ENCODE measurements at places on chromosomes 7 and 10.
A peak's percentile ranks its signal among the peaks of the same experiment; 100 is the strongest.

- DNase-seq = peak; percentile 82
These were observed 14.4 kb downstream of the CDC14C start for GRCh38 chr7:48938539-48939295.

DNA sequence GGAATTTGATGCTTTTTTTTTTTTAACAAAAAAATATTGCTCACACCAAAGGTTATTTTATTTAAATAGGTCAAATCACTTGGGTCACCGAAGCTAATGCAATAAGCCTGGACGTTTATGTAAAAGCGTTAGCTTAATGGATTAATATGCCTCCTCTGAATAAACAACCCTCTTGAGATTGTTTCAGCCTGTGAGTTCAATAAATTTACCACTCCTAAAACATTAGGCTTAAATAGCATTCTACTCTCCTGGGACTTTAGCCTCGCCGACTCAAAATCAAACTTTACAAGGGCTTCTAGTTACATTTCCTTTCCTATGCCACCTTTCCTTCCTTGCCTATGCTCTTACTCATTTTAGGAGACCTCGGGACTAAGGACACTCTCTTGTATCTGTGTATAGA lies 79.3 kb downstream of the DNAJB9 start:
- no peak for DNase-seq

DNA sequence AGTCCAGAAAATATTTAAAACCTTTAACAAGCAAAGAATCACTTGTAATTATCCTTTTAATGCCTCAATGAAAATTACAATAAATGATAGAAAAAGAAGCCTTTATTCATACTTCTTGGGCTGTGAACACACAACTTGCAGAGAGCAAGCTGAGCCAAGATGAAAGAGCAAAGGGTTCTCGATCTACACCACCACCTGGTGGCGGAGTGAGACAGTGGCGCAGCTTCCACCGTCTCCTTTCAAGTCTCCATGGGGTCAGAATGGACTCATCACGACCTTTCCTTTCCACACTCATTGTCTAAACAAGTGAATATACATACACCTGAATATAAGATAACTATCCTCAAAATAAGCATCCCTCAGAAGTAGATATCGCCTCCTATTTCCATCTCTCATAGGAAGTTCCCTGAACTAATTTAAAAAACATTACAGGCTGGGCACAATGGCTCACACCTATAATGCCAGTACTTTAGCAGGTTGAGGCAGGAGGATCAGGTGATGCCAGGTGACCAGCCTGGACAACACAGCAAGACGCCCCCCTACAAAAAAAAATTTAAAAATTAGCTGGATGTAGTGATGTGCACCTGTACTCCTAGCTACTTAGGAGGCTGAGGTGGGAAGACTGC lies 40.7 kb downstream of the ATE1 start:
- peak; percentile 58 for DNase-seq

GRCh38 chr10:47312663-47312995 lies 9.6 kb upstream of the GDF2 start:
- DNase-seq = no peak

DNA sequence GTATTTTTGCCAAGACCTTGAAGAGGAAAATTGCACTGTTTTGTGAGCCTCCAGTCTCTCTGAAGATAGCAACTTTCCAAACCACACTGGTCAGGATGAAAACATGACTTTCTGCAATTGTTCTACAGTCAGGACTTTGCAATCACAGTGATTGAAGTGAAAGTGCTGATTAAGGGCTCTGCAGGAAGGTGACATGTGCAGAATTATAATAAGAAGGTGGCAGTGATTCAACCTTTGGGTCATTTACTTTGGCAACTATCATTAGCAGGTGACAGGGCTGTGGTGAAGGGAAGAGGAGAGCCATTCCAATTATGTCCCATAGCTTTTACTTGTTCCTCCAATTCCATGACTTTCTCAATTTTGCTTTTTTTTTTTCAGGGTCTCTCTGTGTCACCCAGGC lies 350.0 kb upstream of the FZD8 start:
- no peak for DNase-seq

GRCh38 chr10:74394416-74394969 lies 243.5 kb downstream of the ADK start:
- no peak for DNase-seq

DNA sequence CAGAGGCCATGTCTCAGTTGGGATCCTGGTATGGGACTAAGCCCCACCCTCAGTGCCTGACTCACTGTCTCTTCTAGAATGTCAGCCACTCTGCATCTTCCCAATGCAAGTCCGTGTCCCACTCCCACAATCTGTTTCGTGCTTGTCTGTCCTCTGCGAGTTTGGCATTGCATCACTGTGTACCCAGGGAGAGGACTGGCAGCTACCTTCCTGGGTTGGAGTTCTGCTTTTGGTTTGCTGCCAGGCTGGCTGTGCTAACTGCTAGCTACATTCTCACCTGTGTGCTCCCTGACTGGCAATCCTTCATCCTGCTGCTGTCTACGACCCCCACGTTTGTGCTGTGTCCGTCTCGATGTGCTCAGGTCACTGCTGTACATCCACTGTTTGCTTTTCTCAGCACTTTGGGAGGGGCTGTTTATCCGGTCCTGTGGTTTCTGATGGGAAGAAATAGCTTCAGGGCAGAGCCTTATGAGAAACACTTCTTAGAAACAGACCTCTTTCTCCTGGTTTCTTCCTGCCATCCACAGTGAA lies 56.0 kb upstream of the GLI3 start:
- no peak for DNase-seq

DNA sequence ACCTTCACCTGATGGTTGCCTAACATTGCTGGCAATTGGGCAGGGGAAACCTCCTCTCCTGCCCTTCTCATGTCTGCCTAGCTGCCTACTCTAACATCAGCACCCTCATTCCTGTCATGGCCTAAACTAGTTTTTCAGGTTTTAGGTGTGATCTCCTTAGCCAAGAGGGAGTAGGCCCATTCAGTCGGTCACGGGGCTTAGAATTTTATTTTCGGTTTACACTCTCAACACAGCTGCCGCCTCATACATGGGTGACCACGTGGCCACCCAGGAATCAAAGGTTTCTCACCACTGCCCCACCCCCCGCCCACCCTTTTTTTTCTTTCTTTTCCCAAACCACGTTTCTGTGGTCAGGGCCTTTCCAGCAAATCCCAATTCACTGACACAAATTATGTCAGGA lies 97.2 kb downstream of the RALA start:
- peak; percentile 34 for DNase-seq

- no peak for DNase-seq
These were observed 1.6 kb upstream of the GSTO1 start for GRCh38 chr10:104253106-104253505.

- peak; percentile 58 for DNase-seq
These were observed 14.3 kb downstream of the ZNF282 start for GRCh38 chr7:149209518-149210269.

DNA sequence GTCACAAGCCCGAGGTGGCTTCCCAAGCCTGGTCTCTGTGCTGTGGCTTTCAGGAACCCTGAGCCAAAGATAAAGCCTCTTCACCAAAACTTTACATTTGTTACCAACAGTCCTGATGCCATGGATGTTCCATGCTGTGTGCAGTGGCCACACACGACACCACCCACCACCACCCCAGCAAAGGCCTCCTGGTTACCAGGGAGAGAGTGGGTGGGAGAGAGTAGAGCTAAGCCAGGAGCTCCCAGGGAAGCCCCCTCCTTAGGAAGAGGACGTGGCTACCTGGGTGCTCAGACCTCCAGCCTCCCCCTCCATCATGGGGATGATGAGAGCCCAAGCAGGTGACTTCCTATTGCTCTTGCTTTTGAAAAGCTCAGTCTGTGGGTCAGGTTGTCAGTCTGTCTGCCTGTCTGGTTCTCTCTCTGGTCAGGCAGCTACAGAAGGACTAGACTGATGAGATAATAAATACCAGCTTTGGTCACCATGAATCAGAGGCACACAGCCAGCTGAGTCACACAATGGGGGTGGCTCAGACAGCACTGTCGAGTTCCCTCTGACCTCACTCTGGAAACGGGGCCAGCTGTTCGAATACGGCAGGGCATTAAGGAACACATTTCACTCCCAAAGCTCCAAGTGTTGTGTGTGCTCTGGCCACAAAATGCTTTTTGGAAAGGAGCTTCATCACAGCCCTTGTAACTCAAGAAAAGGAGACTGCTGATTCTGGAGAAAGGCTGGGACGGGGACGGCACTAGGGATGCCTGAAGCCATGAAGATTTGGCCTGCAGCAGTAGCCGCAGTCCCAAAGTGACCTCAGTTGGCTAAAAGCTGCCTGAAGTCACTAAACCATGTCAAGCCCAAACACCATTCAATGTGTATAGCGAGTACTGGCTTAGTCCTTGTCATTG lies 166.0 kb downstream of the FANK1 start:
- peak; percentile 99 for DNase-seq

GRCh38 chr10:90587081-90587491 lies 270.8 kb downstream of the HTR7 start:
- DNase-seq = peak; percentile 73

- DNase-seq = no peak
These were observed 1.1 kb downstream of the PIK3AP1 start for GRCh38 chr10:96719200-96719599.

GRCh38 chr10:1037098-1037497 lies 11.4 kb upstream of the IDI2 start:
- no peak for DNase-seq

All from fibroblast of skin of right biceps (primary cell).